ENCODE measurements at places on chromosomes 5 and 9. TPM values are rescaled to one million over a fixed set of nuclear protein-coding genes. Genes with fewer than 3 reads are reported as not detected.

DNA sequence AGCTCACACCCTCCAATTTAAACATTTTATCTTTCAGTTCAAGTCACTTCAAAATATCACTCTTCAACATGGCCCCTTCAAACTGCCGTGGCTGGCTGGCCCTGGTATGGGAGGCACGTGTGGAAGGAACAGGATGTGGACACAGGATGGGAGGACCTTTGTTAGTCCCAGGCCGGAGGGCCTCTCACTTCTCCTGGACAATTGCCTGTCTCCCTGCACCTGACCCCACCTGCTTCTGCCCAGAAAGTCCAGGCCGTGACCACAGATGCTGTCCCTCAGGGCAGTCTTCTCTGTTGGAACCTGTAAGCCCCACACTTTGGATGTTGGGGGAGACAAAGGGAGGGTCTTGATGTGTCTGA is 19.4 kb downstream of the AMBP start:
- no peak for DNase-seq

- no peak for DNase-seq
Observed at GRCh38 chr9:97059626-97060025, 20.7 kb upstream of the CTSV start.

The TRIP13 gene
- 0.48 TPM for total RNA-seq

GRCh38 chr9:96442491-96442890 is 7.5 kb upstream of the HABP4 start:
- no peak for DNase-seq

GRCh38 chr5:67147760-67148159 is 48.8 kb downstream of the CD180 start:
- DNase-seq = no peak

The RANBP3L gene
- total RNA-seq = 0.38 TPM

DNA sequence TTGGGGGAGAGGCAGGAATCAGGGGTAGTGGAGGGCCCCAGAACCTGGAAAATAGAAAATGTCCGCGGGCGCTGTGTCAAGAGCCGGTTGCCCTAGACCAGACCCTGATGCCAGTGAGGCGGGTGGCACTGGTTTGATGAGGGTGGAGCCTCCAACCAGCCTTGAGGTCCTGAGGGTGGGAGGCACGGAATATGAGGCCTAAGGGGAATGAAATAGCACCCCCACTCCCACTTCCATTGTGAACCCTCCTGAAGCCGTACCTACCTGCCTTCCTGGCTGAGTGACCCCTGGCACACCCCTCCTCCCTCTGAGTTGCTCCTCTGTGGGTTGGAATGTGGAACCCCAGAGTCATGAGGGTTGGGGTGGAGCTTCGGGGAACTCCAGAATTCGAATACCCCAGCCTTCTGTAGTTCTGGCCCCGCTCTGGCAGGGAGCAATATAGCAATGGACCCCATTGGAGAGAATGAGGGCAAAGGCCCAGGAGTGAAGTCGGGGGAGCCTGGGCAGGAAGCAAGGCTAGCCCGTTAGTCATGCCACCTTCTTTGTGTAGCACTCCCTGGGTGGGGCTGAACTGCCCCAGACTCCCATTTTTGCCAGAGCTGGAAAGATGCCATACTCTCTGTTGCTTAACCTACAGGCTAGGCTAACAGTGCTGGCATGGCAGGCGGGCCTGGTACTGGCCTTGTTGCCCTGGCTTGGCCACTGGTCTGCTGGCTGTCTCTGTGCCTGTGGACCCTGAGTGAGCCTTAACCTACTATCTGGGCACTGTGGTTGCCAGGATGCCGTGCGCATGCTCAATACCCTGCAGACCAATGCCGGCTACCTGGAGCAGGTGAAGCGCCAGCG is 1.0 kb downstream of the FPGS start:
- no peak for DNase-seq

DNA sequence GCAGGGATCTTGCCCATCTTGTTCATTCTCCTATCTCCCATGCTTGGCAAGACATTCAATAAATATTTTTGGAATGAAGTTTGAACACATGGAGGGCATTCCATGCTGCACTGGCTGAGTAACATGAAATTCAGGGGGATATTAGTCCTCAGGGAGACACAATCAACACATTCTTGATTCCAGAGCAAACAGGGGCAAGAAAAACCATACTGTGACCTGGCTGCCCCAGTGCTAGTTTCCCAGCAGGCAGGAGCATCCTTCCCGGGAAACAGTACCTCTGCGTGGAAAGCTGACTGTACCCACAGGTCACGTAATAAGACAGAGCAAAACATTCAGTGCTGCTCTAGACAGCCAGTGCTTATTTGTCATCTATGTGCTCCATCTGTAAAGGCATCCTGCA is 66.3 kb upstream of the SPOCK1 start:
- DNase-seq = no peak

GRCh38 chr5:88663793-88664216 is 219.2 kb downstream of the MEF2C start:
- no peak for DNase-seq

GRCh38 chr5:17143335-17143734 is 74.1 kb upstream of the BASP1 start:
- no peak for DNase-seq

The MAMDC4 gene
- 13.2 TPM for total RNA-seq

DNA sequence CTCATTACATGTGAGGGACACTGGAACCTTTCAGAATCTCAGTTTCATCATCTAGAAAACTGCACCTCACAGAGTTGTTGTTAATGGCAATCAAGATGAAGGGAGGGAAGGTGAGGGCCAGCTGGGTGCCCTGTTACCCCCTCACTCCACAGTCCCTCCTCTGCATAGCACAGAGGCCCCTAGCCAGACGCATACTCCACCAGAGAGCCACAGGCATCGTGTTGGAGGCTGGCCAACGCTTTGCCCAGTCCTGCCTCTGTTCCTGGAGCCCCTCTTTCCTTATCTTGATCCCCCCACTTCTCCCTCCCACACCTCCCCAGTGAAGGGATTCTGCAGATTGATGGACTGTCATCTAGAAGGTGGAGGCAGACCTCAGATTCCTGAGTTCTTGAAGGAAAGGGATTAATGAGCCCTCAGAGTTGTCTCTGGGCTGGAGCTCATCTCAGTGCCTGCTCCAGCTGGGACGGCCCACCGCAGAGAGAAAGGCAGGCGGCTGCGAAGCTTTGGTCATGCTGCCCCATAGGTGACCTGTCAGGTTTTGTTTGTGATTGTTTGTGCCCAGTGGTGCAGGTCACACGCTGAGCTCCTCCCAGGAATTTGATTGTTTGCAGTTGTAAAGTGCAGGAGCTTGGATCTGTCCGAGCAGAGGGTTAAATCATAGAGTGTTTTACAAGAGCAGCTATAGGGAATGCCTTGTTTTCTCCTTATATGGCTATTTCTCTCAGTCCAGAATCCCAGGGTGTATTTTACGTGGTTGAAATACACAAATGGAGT is 487.3 kb downstream of the CCDC171 start:
- no peak for DNase-seq

The SPATA31A1 gene
- total RNA-seq = not detected

DNA sequence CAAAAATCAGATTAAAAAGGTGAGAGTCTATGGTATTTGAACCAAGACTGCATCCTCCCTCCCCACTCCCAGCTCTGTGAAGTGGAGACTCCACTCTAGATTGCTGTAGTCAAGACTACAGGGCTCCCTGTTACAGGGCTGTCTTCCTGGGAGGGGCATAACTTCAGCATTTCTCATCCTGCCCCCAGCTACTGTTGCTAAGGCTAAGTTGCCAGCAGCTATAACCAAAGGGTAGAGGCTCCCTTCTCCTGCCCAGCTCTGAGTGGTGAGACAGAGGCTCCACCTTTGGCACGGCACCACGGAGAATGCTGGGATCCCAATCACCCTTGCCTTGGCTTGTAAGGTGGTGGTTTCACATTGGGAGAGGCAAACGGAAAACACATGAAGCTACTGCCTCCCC is 39.2 kb upstream of the GCNT4 start:
- DNase-seq = no peak

- DNase-seq = no peak
Observed at GRCh38 chr5:176934309-176934930, 35.3 kb upstream of the HK3 start.

The TAF11L5 gene
- total RNA-seq = not detected

GRCh38 chr9:110810262-110810976 is 141.8 kb downstream of the MUSK start:
- DNase-seq = no peak

GRCh38 chr9:2180704-2181103 is 165.6 kb downstream of the SMARCA2 start:
- no peak for DNase-seq

The CLIC3 gene
- 2.7 TPM for total RNA-seq

GRCh38 chr5:63962279-63962678 is at the start of gene HTR1A:
HTR1A (minus strand) TSS chr5:63962445; CDS start chr5:63961719, 726 bp downstream.
- DNase-seq = no peak
